Fibroblast of skin of left quadriceps (primary cell): ENCODE measurements at places on chromosomes 4 and X.

DNA sequence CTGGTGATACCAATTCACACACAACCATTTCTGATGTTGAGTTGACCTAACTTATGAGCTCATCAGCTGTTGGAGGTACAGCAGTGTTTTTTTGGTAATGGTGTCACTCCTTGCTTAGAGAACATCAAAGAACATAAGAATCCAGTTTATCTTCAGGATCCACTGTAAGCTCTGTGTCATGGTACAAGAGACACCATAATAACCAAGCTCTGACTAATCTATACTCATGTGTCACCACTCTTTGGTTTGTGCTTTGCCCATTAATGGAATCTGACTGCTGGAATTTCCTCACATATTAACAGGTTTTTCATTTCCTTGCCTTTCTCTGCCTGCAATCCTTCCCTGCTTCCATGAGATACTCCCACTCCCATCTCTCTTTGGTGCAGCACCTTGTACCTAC lies 735.1 kb upstream of the LCORL start:
- no peak for DNase-seq

DNA sequence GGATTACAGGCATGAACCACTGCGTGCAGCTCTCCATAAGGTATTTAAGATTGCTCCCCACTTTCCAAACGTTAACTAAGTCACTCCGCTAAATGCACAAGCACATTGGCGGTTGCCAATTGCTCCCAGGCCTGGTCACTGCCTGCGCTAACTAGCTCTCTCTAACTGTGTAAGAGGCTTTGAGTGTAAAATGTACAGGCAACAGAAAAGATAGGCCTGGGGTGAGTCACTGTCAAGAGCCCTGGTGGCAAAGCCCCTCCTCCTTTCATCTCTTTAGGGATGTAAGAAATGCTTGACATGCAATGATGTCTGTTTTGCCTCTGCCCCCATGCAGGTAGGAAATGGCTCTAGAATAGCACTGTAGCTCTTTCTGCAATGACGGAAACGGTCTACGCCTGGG lies 329.7 kb upstream of the GATB start:
- peak; percentile 60 for DNase-seq

DNA sequence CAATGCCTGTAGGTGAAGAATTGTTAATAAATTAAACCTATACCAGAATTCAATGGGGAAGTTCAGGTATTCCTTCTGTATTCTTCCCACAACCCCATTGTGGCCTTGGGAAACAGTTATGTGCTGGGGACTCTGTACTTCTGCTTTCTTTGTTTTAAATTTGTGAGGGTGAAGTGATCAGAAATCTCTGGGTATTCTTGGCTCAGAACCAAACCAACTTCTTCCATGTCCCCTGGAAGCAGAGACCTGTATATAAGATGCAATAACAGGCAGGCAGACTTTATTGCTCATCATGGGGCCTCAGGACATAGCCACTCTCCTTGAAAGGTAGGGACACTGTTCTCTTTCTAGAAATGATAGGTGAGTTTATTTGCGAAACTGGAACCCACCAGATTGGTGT lies 19.8 kb upstream of the USP27X start:
- DNase-seq, result no peak

DNA sequence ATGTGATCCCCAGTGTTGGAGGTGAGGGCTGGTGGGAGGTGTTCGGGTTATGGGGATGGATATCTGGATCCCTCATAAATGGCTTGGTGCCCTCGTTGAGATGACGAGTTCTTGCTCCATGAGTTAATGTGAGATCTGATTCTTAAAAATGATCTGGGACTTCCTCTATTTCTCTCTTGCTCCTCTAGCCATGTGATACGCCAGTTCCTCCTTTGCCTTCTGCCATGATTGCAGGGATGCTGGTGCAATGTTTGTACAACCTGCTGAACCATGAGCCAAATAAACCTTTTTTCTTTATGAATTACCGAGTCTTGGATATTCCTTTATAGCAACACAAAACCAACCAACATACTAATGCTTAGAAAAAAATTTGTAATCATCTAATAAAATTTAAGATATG lies 56.6 kb downstream of the STAP1 start:
- DNase-seq, result no peak

DNA sequence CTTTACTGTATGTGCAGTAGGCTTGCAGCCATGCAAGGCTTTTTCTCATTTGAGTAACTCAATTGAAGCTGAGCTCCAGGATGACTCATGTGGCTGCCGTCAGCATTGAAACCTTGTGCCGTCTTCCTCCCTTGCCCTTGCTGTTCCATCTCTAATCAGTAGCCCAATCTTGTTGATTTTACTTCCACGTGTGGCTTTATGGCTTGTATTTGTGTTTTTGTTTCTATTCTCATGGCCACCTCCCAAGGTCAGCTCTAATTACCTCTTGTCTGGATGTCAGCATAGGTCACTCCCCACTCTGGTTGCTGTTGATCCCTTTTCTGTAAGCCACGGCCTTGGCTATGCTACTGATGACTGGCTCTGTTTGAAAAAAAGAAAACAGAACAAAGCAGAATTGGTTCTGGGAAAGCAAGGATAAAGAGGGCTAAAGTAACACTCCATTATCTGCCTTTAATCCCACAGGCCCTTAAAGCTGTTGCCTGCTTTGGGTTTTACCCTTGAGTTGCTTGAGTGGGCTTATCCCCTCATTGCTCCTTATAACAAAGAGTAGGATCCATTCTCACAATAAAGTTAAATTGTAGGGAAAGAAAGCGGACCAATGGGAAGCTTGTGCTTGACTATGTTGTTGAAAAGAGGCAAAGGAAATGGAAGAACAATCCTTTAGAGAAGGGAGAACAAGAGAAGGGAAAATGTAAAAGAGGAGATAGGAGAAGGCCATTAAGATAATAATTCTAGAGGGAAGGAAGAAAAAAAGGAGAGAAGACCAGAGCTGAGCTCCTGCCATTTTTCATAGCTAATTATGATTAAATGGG lies 173.9 kb upstream of the PGRMC2 start:
- DNase-seq, result peak; percentile 63

GRCh38 chr4:2907706-2908293 lies 55.4 kb downstream of the NOP14 start:
- DNase-seq, result no peak

GRCh38 chrX:7108030-7108429 lies 39.5 kb upstream of the STS start:
- no peak for DNase-seq

- DNase-seq, result no peak
These were observed 575.6 kb upstream of the PITX2 start for GRCh38 chr4:111198446-111198845.

GRCh38 chr4:141905751-141906150 lies 269.4 kb downstream of the IL15 start:
- peak; percentile 92 for DNase-seq

GRCh38 chr4:123419885-123420755 lies 23.5 kb downstream of the SPRY1 start:
- no peak for DNase-seq

GRCh38 chr4:113154281-113154680 lies 104.8 kb downstream of the ANK2 start:
- DNase-seq, result no peak

DNA sequence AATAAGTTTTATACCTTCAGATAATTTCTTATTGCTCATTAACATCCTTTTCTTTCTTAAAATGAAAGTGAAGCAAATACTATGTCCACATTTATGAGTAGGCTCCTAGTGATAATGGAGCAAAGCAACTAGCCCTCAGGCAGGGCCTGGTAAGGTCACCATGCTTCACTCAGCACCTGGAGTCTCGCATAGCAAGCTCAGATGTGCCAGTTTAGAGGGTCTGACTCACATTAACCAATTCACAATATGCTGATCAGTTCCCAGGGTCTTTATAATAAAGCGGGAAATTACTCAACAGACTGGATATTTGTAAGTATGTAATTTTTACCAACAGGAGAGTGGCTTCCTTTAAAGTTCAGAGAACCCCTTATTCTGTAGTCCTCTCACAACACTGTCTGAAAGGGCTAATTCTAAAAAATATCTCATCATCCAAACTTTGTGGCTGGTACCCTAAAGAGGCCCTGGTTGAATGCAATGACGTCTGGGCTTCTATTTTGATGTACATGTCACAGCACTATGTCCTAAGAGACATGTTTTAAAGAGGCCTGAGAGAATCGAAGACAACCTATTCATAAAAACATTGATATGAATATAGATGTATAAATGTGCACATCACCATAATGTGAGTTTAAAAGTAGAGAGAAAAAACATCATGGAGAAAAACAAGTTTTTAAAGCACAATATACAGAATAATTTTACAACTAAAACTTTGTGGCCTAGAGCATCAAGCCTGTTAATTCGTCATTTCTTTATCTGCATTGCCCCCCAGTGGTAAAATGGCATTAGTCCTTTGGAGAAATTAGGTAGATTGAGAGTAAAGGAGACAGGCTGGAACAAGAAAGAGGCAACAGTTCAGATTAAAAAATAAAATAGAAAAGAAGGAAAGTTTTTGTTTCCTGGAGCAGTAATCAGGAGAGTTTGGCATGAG lies 44.3 kb downstream of the IL21 start:
- DNase-seq, result no peak

DNA sequence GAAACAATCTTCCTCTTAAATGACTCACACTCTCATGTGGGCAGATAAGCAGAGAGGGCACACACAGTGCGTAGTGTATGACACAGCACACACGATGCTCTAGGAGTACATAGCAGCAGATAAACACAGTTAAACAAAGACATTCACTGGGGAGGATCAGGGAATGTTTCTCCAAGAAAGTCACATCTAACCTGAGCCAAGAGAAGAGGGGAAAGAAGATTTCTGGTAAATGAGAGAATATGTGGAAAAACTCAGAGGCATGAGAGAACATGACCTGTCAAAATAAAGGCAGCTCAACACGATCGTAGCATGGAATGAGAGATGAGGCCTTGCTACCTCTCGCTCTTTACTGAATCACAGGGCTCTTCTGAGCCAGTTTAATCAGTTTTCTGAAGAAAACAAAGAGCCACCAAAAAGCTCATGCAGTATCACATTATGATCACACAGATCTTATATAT lies 251.0 kb downstream of the ANK2 start:
- no peak for DNase-seq
